ENCODE measurements at places on chromosomes 2 and 18.

GRCh38 chr2:2083113-2083758 is 247.8 kb downstream of the MYT1L start:
- DNase-seq = no peak

- DNase-seq = no peak
These were observed 5.0 kb downstream of the RBKS start for GRCh38 chr2:27885234-27885633.

DNA sequence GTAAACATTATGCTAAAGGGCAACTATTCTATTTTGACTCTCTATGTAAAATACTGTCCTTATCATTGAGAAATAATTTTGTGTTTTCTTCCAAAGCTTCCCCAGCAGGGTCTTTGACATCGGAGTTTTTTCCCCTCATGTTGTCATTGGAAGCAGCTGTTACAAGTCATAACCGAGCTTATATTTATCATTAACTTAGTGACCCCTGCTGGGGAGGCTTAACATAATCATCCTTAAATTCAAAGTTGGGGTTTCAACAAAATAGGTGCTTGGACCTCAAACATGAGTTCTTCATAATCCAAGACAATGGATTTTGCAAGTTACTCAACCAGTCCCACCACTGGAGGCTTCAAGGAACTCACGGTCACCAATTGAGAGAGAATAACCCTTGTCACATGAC is 330.9 kb downstream of the DCC start:
- DNase-seq = no peak

DNA sequence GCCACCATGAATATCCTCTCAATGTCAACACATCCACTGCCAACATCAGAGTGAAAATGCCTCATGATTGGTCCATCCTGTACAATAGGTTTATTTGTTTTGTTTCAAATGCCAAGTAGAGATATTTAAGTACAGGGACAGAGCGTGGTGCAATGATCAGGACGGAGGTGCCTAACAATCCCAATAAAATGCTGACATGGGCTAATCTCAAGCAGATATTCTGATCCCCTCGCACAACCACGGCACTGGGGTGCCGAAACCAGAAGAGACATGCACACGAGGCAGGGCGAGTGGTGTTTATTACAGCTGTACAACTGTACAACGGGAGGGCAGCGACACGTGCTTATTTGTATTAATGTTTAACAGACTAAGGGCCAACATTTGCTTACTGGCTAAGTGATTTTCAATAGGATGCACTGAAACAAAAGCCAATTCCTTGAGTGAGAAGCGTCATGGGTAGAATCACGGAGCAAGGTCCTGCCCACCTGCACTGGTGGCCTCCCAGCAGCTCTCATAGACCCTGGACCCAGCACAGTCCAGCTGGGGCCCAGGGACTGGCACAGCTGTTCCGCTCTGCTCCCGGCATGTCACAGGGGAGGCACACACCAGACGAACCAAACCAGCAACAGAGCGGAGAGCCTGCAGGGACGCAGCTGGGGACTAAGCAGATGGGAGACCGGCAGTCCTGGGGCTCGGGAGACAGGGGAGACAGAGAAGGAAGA is 101.4 kb downstream of the HDAC4 start:
- no peak for DNase-seq

GRCh38 chr2:220000080-220000479 is 372.6 kb downstream of the SLC4A3 start:
- no peak for DNase-seq

GRCh38 chr18:48771641-48772375 is 179.0 kb downstream of the SMAD7 start:
- DNase-seq = no peak

GRCh38 chr18:10002280-10002679 is 88.5 kb downstream of the VAPA start:
- DNase-seq = no peak

GRCh38 chr2:5740817-5741216 is 48.6 kb downstream of the SOX11 start:
- DNase-seq = no peak

GRCh38 chr2:119821266-119821665 is 61.5 kb downstream of the PTPN4 start:
- no peak for DNase-seq
